AG08396 (cell line): ENCODE measurements at places on chromosomes 4 and X.

DNA sequence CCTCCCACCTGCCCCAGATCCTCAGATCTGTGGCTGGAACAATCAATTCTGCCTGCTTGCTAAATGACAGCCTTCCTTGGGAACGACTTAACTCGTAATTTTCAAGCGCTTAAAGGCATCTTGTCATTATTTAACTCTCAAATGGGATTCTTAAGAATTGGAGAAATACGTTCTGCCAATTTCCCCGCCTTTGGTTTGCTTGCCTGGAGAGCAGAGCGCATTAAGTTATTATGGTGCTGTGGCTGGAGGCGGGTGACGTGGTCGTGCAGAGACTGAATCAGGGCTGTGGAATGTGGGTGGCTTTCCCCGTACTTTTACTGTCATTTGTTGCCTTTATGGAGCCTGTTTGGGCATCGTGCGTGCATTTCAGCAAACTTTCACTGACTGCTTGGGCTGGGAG is 78.9 kb upstream of the PSAPL1 start:
- peak; percentile 54 for DNase-seq

GRCh38 chr4:143407474-143407873 is 70.8 kb downstream of the GAB1 start:
- DNase-seq: no peak

DNA sequence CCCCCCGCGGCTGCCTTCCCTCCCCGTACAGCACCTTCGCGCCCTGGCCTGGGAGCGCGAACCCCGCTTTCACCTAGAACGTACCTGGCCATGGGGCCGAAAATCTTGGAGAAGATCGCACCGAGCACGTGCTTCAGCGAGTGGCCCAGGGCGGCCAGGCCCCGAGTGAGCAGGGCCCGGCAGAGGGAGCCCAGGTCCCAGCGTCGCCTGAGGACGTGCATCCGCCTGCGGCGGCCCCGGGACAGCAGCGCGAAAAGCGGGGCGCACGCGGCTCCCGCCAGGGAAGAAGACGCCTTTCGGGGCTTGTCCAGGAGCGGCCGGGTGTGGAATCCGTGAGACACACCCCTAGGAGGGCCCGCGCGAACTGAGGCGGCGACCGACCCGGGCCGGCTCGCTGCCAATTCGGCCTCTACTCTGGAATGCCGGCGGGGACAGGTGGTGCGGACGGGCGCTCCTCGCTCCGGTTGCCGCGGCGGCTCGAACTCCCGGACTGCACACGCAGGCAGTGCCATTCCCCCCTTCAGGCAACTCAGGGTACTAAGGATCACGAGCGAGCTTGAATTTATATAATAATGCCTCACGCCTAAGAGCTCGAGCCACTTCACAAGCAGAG is at the start of gene HS6ST2:
TSS of gene HS6ST2 (minus strand) at position 539 of the 613 bp plus-strand sequence.
- no peak for DNase-seq

GRCh38 chr4:68461790-68462189 is 14.5 kb downstream of the TMPRSS11E start:
- no peak for DNase-seq

DNA sequence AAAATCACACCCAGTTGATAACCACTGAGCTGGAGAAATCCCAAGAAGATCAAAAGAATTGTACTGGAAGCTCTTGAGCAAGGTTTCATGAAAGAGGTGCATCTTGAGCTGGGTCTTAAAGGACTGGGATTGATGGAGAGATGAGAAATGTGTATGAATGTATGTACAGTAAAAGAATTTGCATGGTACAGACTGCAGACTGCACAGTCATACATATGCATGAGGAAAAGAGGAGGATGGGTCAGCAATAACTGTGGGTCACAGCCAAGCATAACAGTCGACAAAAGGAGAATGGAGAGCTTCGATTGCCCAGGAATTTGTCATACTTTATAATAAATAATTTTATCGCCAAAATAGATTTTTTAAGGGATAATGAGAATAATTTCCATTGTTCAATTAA is 4.8 kb upstream of the RELL1 start:
- no peak for DNase-seq

- DNase-seq: no peak
Observed at GRCh38 chrX:151815398-151815797, 80.9 kb downstream of the CNGA2 start.

- no peak for DNase-seq
Observed at GRCh38 chr4:15651676-15652075, 3.5 kb downstream of the FBXL5 start.

DNA sequence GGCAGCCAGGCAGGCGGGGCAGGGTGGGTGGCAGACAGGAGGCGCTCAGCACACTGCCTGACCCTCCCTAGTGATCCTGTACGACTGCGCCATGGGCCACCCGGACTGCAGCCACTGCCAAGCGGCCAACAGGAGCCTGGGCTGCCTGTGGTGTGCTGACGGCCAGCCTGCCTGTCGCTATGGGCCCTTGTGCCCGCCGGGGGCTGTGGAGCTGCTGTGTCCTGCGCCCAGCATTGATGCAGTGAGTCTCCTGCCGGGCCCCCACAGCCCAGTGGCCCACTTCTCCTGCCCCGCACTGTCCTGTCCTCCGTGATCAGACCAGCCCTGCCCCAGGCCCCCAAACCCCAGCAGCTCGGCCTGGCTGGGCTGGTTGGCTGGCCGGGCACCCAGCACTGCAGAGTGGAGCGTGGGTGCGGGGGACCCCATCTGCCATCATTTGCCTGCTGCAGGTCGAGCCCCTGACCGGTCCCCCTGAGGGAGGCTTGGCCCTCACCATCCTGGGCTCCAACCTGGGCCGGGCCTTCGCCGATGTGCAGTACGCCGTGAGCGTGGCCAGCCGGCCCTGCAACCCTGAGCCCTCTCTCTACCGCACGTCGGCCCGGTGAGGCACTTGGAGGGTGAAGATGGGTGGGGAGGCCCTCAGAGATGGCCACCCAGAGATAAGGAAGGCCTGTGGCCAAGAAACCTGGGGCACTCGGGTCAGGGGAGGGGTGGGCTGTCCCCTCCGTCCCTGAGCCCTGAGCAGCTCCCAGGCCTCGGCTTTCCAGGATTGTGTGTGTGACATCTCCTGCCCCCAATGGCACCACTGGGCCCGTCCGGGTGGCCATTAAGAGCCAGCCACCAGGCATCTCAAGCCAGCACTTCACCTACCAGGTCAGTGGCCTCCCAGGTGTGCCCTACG is 7.6 kb downstream of the PLXNB3 start:
- no peak for DNase-seq

GRCh38 chrX:154074199-154074598 is 23.3 kb downstream of the MECP2 start:
- peak; percentile 63 for DNase-seq

- DNase-seq: peak; percentile 73
Observed at GRCh38 chrX:72121383-72121782, 10.3 kb downstream of the RTL5 start.

DNA sequence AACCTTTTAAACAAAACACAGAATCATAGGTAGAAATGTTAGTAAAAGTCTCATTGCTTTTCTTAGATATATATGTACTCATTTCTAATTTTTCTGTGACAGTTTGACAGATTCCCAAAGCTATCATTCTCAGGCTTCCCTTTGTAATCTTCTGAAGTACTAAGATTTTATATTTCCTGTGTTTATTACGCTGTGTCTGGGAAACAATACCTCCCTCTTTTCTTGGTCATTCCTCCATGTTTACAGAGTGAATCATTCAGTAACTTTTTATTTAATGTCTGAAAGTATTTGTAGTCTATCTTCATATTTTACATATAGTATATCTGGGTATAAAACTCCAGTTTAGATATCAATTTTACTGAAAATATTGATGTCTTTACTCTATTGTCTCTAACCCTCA is 1826.3 kb upstream of the IGFBP7 start:
- DNase-seq: no peak

DNA sequence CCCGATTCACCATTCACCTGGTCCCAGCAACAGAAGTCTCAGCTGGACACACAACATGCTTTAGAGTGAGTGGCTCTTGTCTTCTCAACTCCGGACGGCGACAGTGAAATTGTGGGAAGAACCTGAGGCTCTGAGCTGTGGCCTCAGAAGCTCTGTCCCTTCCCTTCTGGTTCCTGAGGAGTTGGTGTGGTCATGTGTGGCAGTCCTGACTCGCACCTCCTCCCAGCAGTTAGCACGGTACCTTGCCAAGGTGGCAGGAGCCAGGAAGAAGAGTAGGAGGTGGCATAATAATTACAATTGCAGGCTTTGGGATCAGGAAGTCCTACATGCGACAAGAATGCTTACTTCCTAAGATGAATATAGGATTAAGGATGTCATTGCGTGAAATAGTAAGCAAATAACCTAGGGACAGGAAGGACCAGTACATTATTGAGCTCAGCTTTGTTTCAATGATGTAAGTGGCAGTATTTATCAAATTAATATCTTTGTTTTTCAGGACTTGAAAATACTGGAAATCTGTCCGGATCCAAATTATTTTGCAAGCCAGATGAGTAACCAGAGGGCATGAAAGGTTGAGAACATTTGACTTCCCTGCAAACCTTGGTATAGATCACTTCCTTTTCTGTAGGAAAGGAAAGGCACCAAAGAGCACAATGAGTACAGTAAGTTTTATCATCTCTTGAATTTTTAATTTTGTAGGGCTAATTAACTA is 21.1 kb downstream of the RNF4 start:
- no peak for DNase-seq

DNA sequence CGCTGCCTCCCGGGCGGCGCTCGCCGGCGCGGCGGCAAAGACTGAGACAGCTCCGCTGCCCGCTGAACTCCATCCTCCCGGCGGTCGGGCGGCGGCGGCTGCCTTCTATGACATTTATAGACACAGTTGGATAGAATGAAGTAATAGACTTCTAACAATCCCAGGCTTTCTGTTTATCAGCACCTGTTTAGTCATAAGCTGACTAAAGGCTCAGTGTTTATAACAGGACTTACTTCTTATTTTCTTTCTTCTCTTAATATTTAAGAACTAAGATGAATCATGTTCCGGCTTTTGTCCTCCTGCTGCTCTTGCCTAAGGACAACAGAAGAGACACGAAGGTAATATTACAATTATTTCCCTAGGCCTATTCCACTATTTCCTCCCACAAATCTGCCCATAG is 3.9 kb downstream of the ARL13A start:
- DNase-seq: peak; percentile 57

- DNase-seq: no peak
Observed at GRCh38 chr4:80015407-80016189, 57.4 kb downstream of the ANTXR2 start.

GRCh38 chr4:15451181-15451865 is 18.4 kb upstream of the CC2D2A start:
- DNase-seq: no peak

- DNase-seq: no peak
Observed at GRCh38 chr4:52112411-52112810, 61.3 kb downstream of the SPATA18 start.

GRCh38 chr4:89137695-89138094 is 26.4 kb downstream of the TIGD2 start:
- no peak for DNase-seq

DNA sequence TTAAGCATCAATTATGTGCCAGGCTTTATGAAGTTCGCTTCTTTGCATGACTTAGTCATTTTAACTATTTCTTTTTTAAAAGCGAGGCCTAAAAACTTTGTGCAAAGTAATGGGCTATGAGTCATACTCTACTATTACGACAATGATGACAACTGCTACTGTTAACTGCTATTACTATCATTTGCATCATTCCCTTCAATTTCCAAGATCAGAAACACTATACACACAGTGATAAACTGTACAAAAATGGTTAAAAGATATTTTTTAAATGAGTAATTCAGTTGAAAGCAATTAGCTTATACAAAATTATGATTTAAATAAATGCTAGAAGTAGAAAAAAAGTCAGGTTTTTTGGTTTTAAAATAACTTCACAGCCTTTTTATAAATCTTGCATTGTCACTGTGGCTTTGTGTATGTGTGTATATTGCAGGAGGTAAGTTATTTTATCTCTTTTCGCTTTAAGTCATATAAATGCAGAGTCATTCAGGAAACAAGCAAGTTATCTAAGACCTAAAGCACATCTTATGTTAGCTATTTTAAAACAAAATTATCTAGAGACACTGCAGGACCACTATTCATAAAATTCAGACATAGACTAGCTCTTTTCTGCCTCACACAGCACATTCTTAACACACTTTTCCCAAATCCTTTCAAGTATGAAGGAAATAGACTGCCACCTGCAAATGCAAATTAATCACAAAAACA is 18.5 kb upstream of the CXCL3 start:
- peak; percentile 55 for DNase-seq

DNA sequence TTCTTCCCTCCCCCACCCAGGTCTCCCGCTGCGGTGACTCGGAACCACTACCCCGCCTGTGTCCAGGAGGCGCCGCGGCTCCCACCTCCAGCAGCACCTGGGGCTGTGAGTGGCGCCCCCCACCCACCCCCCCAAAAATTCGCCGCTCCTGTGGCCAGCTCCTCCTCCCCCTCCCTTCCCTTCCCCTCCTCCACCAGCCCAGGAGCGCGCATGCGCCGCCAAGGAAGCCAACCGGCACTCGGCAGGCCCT is 278 bp downstream of the CLOCK start:
- peak; percentile 89 for DNase-seq

DNA sequence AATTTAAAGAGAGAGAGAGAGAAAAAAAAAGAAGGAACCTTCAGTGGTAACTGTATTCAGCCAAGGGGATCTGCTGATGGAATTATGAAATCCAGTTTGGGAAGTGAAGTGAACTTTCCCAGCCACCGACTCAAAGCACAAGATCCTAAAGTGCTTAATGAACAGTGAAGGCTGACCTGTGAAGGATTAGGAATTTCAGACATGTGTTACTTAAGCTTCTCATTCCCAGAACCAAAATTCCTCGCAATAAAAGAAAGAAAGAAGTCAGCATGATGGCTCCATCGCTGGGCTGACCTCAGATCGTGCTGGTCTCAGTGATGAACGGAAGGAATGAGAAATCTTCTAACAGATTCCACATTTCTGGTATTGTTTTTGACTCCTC is 135.2 kb downstream of the ARSF start:
- peak; percentile 3 for DNase-seq

- DNase-seq: no peak
Observed at GRCh38 chr4:182513587-182514291, 270.5 kb downstream of the TENM3 start.

- no peak for DNase-seq
Observed at GRCh38 chr4:1471443-1472147, 65.4 kb upstream of the NKX1-1 start.

GRCh38 chr4:128850252-128850651 is 40.8 kb downstream of the JADE1 start:
- no peak for DNase-seq

- no peak for DNase-seq
Observed at GRCh38 chr4:153261914-153262313, 57.7 kb downstream of the TRIM2 start.

DNA sequence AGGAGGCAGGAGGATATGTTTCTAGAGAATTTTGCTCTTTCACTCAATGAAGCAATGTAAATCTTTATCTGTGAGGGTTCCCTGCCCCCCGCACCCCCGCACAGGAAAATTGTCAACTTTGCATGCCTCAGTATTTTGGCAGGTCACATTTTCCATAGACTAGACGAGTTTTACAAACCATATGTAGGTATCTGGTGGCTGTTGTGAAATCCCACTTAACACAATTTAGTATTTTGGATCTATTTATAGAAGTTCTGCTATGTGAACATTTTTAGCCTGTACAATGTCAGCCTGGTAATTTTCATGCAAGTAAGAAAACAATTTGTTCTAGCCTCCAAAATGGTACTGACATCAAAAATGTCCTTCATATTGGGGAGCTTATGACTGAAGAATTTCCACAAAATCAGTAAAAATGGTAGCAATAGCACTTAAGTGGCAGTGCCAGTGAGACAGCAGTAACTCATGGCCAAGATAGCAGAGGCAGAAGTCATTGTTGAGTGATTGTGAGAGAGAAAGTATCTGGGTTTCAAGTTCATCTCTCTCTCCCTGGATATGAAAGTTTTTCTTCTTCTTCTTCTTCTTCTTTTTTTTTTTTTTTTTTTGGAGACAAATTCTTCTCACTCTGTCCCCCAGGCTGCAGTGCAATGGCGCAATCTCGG is 12.4 kb upstream of the FRYL start:
- no peak for DNase-seq

GRCh38 chrX:8075636-8076035 is 95.4 kb downstream of the VCX2 start:
- no peak for DNase-seq
